ENCODE measurements at places on chromosomes 12 and 14.

- DNase-seq: no peak
These were observed 20.0 kb downstream of the RHOJ start for GRCh38 chr14:63224196-63224595.

- no peak for DNase-seq
These were observed 367 bp upstream of the FRS2 start for GRCh38 chr12:69469854-69470188.

- DNase-seq: no peak
These were observed 123.9 kb downstream of the ADAMTS20 start for GRCh38 chr12:43428088-43428600.

DNA sequence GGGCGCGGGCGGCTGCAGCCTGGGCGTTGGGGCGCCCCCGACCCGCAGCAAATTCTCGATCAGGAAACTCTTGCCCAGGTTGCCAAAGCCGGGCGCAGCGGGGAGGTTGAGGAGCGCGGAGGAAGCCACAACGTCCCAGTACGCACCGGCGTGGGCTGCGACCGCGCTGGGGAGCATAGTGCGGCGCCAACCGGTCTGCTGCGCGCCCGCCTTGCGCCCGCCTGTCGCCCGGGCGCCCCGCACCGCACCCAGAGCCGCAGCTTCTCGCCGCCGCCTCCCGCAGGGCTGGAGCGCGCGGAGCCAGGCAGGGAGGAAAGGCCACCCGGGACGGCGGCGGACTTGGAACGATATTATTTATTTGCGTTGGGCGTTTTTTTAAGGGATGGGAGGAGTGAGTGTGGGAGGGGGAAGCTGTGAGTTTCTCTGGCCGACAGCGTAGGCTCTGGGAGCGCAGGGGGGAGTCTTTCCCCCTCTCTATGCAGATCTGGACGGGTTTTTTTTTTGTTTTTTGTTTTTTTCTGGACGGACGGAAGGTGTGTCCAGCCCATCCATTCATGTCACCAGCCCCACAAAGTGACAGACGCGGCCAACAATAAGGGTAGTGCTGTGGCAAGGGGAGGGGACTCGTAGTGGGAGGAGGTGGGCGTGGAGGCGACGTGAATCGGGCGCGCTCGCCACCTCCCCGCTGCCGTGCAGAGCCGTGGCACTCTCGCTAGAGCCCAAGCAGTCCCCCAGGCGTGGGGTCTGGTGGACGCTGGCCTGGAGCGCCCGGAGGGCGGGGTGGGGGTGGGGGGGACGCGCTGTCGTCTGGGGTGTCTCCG, at the start of gene DBX2:
Gene DBX2 (minus strand): TSS at position 349 of the 821 bp plus-strand sequence. CDS start 172 bp downstream, at position 177.
- no peak for DNase-seq

- DNase-seq: no peak
These were observed 26.3 kb downstream of the LRTM2 start for GRCh38 chr12:1846421-1847405.

DNA sequence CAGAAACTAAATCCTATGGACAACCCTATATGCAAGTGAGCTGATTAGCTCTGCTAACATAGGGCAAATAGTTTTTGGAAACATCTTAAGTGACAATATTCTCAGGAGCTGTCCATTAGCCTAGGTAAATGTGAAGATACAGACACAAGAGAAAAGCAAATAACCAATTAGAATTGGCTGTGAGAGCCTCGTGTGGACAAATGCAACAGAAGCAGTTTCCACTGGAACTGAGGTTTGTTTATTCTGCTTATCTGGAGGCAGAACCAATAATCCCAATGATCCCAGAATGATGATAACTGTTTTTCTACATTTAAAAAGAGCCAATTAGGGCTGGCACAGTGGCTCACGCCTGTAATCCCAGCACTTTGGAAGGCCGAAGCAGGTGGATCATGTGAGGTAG, 43.2 kb upstream of the YAF2 start:
- no peak for DNase-seq

- DNase-seq: no peak
These were observed 173.2 kb downstream of the EGLN3 start for GRCh38 chr14:33777681-33778080.

GRCh38 chr12:55631733-55632132, 5.0 kb upstream of the OR10P1 start:
- DNase-seq: no peak

Measured in activated CD4-positive, alpha-beta T cell treated with anti-CD3 and anti-CD28 coated beads, Interleukin-2, amount 50 U/mL, for 24 hours (primary cell).